ENCODE measurements at places on chromosomes 6 and 20. TPM values are rescaled to one million over a fixed set of nuclear protein-coding genes. Genes with fewer than 3 reads are reported as not detected.

- H3K27ac ChIP-seq, result no peak overlapping the region
- no peaks in the 10 kb centered on the region for H3K27me3 ChIP-seq
- DNase-seq, result no peak
- H3K4me3 ChIP-seq, result no peak overlapping the region
- no peaks in the 10 kb centered on the region for H3K4me1 ChIP-seq
Measured at GRCh38 chr6:144953552-144954240, 668.6 kb downstream of the UTRN start.

DNA sequence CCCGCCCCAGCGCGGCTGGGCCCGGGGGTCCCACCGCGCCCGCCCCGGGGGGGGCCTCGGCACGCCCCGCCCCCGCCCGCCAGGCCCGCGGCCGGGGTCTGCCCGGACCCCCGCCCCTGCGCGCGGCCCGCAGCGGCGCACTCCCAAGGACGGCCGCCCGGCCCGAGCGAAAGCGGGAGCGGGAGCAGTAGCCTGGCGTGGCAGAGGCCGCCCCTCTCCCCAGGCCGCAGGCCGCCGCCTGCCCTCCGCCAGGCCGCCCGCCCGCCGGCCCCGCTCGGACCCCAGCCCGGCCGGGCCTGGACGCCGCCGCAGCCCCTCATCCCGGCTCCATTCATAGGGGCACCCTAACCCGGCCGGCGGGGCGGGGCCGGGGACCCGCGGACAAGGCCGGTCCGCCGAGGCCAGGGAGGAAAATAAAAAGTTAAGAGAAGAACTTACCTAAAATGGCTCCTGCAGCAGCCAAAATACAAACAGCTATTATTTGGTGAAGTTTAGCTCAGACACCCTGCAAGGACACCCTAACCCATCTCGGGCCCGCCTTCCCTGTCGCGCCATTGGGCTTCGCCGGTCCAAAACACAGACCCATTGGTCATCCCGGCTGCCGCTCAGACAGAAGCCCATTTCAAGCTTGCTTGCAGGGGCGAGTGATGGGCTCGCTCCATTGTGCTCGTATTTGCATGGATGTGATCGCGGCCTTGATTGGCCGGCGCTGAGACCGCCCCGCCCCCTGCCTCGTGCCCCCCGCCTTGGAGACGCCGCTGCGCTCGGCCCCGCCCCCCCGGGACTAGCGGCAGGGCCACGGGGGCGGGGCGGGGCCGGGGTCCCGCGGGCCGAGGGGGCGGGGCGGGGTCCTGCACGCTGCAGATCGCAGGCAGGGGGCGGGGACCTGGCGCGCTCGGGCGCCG is at the start of gene CHD6:
TSS of gene CHD6 (minus strand) at position 476 of the 905 bp plus-strand sequence. CDS start 67,040 bp downstream, outside the sequence.
- H3K4me1 ChIP-seq, result peaks cover 18% of the 10 kb centered on the region
- H3K4me3 ChIP-seq, result peak within 1 kb of the TSS; percentile 68
- H3K27ac ChIP-seq, result peak within 1 kb of the TSS; percentile 95
- H3K36me3 ChIP-seq, result no peaks in the 10 kb centered on the region

GRCh38 chr6:106560996-106561685 is 68.2 kb downstream of the RTN4IP1 start:
- no peaks in the 10 kb centered on the region for H3K4me1 ChIP-seq
- DNase-seq, result no peak
- H3K27ac ChIP-seq, result peak overlapping the region; percentile 66
- H3K4me3 ChIP-seq, result no peak overlapping the region

The MTHFD1L gene
- total RNA-seq, result 3.5 TPM

DNA sequence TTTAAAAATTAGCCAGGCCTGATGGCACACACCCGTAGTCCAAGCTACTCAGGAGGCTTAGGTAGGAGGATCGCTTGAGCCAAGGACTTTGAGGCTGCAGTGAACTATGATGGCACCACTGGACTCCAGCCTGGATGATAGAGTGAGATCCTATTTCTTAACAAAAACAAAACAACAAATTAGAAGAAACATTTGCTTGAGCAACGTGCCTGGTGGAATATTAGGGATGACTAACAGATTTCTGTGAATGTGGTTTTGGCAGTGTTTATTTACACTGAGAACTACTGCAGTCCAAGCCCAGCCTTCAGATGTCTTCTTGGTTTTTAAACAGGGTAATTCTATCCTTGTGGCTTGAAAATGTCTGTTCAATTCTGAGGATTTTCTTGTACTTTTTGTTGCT is 9.2 kb downstream of the PPP1R3G start:
- H3K4me1 ChIP-seq, result no peaks in the 10 kb centered on the region
- H3K27ac ChIP-seq, result no peak overlapping the region
- H3K27me3 ChIP-seq, result no peaks in the 10 kb centered on the region
- no peak overlapping the region for H3K4me3 ChIP-seq

The SPATS1 gene
- not detected for total RNA-seq

- no peak overlapping the region for H3K4me3 ChIP-seq
- H3K27ac ChIP-seq, result no peak overlapping the region
- no peaks in the 10 kb centered on the region for H3K4me1 ChIP-seq
Measured at GRCh38 chr6:134813146-134813545, 136.8 kb downstream of the ALDH8A1 start.

DNA sequence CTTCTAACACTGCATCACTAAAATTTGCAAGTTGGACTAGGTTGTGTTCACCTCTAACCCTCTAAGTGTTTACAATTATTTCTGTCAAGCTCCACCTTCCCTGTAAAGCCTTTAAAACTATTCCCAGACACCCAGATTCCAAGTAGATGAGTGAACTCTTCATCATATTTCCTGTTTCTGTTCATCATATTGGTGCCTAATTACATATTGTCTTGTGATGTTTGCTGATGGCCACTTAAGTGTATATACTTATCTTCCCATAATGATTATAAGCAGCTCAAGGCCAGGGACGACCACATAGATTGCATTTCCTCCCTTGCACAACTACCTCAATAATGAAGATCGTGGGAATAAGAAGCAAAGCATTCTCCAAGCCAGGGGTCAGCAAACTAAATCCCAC is 16.8 kb downstream of the TNFRSF21 start:
- no peaks in the 10 kb centered on the region for H3K27me3 ChIP-seq
- H3K4me1 ChIP-seq, result no peaks in the 10 kb centered on the region
- H3K36me3 ChIP-seq, result no peaks in the 10 kb centered on the region
- DNase-seq, result no peak
- no peak overlapping the region for H3K4me3 ChIP-seq

DNA sequence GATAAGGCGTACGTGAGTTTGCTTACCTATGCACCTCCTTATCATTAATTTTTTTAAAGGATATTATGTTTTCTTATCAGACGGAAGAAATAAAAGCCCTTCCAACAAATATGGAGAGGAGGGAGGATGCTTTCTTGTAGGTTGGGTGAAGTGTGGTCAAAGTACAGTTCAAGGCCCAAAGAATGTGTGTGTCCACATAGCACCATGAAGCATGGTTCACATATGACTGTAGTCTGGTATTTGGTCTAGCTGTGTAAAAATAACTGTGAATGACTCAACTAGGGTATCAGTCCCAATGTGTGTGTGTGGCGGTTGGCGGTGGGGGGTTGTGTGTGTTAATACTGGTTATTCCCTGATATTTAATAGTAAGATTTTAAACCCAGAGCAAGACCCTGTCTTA is 212.7 kb downstream of the TMEM242 start:
- no peaks in the 10 kb centered on the region for H3K36me3 ChIP-seq
- DNase-seq, result no peak
- H3K27me3 ChIP-seq, result no peaks in the 10 kb centered on the region
- H3K4me1 ChIP-seq, result no peaks in the 10 kb centered on the region
- H3K27ac ChIP-seq, result no peak overlapping the region

DNA sequence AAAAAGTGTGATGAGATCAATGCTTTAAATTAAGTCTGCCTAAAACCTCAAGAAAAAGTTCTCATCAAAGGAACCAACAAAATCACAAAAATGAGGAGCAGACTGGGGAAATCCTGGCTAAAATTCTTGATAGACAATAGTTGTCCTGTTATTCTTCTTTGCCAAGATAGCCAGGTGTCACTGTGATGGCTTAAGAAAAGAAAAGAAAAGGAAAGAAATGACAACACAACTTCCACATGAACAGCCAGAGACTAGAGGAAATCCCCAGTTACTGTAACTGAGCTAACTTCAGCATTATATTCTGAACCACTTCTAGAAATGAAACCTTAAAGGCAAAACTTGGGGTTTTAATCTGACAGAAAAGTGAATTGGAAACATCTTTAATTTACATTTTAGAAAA is 129.6 kb downstream of the CD24 start:
- H3K27me3 ChIP-seq, result no peaks in the 10 kb centered on the region
- H3K4me3 ChIP-seq, result no peak overlapping the region
- no peaks in the 10 kb centered on the region for H3K4me1 ChIP-seq
- H3K27ac ChIP-seq, result no peak overlapping the region
- DNase-seq, result no peak

GRCh38 chr6:9711365-9711764 is 703.5 kb downstream of the TFAP2A start:
- no peaks in the 10 kb centered on the region for H3K27me3 ChIP-seq
- no peak for DNase-seq
- no peaks in the 10 kb centered on the region for H3K4me1 ChIP-seq
- no peaks in the 10 kb centered on the region for H3K36me3 ChIP-seq

GRCh38 chr6:167553736-167554119 is 228.8 kb downstream of the TTLL2 start:
- H3K36me3 ChIP-seq, result no peaks in the 10 kb centered on the region
- no peaks in the 10 kb centered on the region for H3K27me3 ChIP-seq
- no peak for DNase-seq
- no peak overlapping the region for H3K4me3 ChIP-seq

The PAX1 gene
- total RNA-seq, result not detected

DNA sequence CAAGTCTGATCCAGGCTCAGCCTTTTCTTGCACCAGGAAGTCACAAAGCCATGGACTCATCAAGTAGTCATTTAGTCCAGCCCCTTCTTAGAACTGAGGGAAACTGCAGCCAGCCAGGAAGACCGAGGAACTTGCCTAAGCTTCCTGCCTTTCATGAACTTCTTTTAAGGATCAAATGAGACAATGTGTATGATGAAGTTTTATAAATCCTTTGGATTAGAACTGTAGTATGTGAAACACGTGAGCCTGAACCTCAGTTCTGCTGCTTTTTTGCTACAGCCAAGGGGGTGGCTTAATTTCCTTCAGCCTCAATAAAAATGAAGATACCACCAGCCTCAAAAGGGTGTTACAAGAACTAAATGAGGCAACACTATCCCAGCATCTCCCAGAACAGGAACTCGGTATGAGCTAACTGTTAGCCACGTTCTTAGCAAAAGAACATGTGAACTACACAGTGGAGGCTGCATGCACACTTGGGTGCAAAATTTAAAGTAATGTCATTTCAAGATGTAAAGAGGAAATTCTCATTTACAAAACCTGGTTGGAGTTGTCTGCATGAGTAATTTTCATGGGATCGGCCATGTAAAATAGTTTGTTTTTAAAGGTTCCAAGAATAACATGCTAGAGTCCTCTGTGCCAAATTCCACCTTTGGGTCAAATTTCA is 76.0 kb upstream of the TBC1D7 start:
- H3K27me3 ChIP-seq, result no peaks in the 10 kb centered on the region
- DNase-seq, result no peak
- peak overlapping the region; percentile 44 for H3K27ac ChIP-seq
- no peak overlapping the region for H3K4me3 ChIP-seq
- H3K4me1 ChIP-seq, result peaks cover 4% of the 10 kb centered on the region

- no peaks in the 10 kb centered on the region for H3K4me1 ChIP-seq
- no peak overlapping the region for H3K27ac ChIP-seq
- no peaks in the 10 kb centered on the region for H3K27me3 ChIP-seq
- no peak overlapping the region for H3K4me3 ChIP-seq
- H3K36me3 ChIP-seq, result no peaks in the 10 kb centered on the region
Measured at GRCh38 chr6:45500924-45501816, 123.4 kb upstream of the SUPT3H start.

DNA sequence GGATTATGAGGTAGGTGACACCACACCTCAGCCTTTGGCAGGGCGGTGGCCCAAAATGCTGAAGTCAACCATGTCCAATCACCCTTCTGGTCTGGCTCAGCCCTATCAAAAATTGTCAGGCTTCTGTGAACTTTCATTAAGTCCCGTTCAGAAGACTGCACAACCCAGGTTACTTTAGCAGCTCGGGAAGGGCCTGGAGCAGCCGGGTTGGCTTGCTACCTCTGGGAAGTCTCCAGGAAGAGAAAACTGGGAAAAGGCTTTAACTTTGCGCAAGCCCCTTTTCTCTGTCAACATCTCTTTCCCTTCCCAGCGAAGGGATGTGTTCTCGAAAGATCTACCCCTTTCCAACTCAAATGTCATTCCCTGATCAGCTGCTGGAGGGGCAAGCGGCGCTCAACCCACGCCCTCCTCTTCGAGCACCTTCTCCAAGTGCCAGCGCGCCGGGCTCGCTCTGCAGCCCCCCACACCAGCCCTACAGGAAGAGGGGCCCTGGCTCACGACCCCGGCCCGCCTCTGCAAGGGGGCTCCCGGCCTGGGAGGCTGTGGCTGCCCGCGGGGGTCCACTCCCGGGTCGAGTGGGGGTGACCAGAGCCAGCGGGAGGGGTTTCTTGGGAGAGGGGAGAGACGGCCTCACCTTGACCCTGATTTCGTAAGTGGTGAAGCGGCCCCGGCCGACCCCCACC is 573 bp downstream of the SNX3 start:
- peak overlapping the region; percentile 98 for H3K27ac ChIP-seq
- H3K27me3 ChIP-seq, result no peaks in the 10 kb centered on the region
- no peak for DNase-seq
- H3K4me3 ChIP-seq, result peak overlapping the region; percentile 100
- H3K4me1 ChIP-seq, result no peaks in the 10 kb centered on the region

DNA sequence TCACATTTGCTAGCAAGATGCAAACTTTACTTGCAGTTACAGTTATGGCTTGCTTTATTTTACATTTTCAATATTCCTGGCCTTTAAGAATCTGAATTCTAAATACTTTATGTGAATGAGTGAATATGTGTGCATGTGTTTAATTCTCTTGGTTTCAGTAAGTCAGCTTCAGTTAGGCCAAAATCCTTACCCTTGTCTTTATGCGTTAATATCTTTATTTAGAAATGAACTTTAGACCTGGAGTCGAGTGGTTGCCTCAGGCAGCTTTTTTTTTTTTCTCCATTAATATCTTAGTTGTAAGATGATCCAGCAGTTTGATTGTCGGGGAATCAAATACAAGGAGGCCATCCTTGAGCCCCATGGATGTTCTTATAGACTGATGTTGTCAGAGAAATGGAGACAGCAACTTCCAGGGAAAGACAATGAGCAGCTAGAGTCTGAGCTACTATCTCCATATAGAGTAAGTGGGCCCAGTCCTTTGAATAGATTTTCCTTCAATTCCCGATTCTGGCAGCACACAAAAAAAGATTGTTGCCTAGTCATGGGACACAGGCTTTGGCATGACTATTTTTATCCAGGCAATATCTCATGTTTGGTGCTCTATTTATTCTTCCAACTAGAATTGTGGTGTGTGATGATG is 398.0 kb downstream of the DHX35 start:
- H3K27ac ChIP-seq, result no peak overlapping the region
- no peaks in the 10 kb centered on the region for H3K36me3 ChIP-seq
- DNase-seq, result no peak
- H3K27me3 ChIP-seq, result no peaks in the 10 kb centered on the region
- H3K4me1 ChIP-seq, result no peaks in the 10 kb centered on the region

The PPIL6 gene
- 16.5 TPM for total RNA-seq
